ENCODE measurements at places on chromosomes 2 and 18. TPM values are rescaled to one million over a fixed set of nuclear protein-coding genes. Genes with fewer than 3 reads are reported as not detected.

DNA sequence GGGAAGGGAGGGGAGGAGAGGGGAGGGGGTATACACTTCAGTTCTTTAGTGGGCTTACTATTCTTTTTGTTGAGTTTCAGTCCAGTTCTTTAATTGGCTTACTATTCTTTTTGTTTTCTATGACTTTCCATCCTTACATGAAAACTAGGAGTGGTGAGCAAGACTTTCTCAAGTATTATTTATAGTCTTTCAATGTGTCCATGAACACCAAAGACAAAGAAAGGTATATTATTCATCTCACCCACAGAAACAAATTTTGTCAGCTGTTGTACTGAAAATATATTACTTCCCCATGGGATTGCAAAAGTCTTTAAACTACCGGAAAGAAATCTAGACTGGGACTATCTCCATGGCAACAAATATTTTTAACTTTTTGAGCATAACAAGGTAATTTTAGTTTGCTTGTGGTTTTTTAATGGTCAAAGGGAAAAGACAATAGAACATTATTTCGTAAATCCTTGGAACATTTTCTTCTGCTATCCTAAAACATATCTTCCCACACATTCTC, 17.6 kb downstream of the ADAM17 start:
- no peak overlapping the region for H3K27ac ChIP-seq
- no peaks in the 10 kb centered on the region for H3K27me3 ChIP-seq
- H3K4me3 ChIP-seq, result no peak overlapping the region
- H3K36me3 ChIP-seq, result no peaks in the 10 kb centered on the region
- no peak for DNase-seq

GRCh38 chr2:10179422-10179821, 56.9 kb downstream of the RRM2 start:
- no peaks in the 10 kb centered on the region for H3K36me3 ChIP-seq
- DNase-seq, result no peak
- H3K27me3 ChIP-seq, result no peaks in the 10 kb centered on the region
- H3K4me1 ChIP-seq, result no peaks in the 10 kb centered on the region

- H3K27me3 ChIP-seq, result no peaks in the 10 kb centered on the region
- no peak for DNase-seq
- H3K36me3 ChIP-seq, result no peaks in the 10 kb centered on the region
- H3K4me3 ChIP-seq, result no peak overlapping the region
These were observed 36.8 kb upstream of the GPR17 start for GRCh38 chr2:127609031-127609751.

DNA sequence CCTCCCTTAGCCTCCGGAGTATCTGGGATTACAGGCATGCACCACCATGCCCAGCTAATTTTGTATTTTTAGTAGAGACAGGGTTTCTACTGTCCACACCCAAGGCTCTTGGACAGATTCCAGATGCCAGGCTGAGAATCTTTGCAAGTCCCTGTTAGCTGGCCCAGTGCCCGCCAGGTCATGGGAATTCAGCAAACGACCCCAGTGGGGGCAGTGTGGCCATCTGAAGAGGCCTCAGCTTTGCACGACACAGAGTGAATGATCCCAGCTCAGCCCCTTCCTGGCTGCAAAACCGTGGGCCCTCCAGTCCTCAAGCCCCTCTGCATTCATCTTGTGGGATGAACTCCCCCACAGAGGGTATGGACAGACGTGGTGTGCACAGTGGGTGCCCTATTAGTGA, 179.5 kb upstream of the ID2 start:
- peaks cover 4% of the 10 kb centered on the region for H3K4me1 ChIP-seq
- DNase-seq, result no peak
- H3K4me3 ChIP-seq, result no peak overlapping the region
- no peaks in the 10 kb centered on the region for H3K36me3 ChIP-seq

- H3K4me1 ChIP-seq, result no peaks in the 10 kb centered on the region
- no peak for DNase-seq
- H3K27ac ChIP-seq, result no peak overlapping the region
- H3K4me3 ChIP-seq, result no peak overlapping the region
- H3K27me3 ChIP-seq, result no peaks in the 10 kb centered on the region
These were observed 324.3 kb upstream of the PKDCC start for GRCh38 chr2:41723526-41723925.

- H3K4me1 ChIP-seq, result peaks cover 19% of the 10 kb centered on the region
- DNase-seq, result no peak
- H3K27ac ChIP-seq, result no peak overlapping the region
- no peaks in the 10 kb centered on the region for H3K27me3 ChIP-seq
These were observed 47.5 kb upstream of the STAM2 start for GRCh38 chr2:152222975-152223637.

DNA sequence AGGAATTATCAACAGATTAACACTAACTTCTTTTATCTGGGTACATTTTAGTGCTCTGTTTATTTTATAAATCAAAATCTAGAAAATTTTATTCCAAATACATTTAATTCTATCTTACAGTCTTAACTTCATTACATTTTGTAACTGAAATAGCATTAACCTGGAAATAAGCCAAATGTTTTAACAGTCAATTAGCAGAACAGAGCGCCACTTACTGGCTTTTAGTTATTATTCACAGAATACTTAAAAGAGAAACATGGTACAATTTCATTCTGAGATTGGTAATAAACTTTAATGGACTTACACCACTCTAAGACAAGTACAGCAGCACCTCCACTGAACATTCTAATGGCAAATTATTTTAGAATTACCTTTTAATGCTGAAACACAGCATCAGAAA, 38.6 kb downstream of the SS18 start:
- no peaks in the 10 kb centered on the region for H3K4me1 ChIP-seq
- no peak for DNase-seq
- no peaks in the 10 kb centered on the region for H3K27me3 ChIP-seq
- H3K4me3 ChIP-seq, result no peak overlapping the region
- H3K36me3 ChIP-seq, result no peaks in the 10 kb centered on the region
- no peak overlapping the region for H3K27ac ChIP-seq

GRCh38 chr2:223841436-223842190, 4.2 kb upstream of the AP1S3 start:
- peaks cover 5% of the 10 kb centered on the region for H3K4me1 ChIP-seq
- H3K27me3 ChIP-seq, result no peaks in the 10 kb centered on the region
- DNase-seq, result no peak
- no peak overlapping the region for H3K27ac ChIP-seq

- no peak for DNase-seq
- H3K27ac ChIP-seq, result no peak overlapping the region
These were observed 78.3 kb upstream of the CRIM1 start for GRCh38 chr2:36277146-36277808.

The SLC40A1 gene
- 53.3 TPM for total RNA-seq

DNA sequence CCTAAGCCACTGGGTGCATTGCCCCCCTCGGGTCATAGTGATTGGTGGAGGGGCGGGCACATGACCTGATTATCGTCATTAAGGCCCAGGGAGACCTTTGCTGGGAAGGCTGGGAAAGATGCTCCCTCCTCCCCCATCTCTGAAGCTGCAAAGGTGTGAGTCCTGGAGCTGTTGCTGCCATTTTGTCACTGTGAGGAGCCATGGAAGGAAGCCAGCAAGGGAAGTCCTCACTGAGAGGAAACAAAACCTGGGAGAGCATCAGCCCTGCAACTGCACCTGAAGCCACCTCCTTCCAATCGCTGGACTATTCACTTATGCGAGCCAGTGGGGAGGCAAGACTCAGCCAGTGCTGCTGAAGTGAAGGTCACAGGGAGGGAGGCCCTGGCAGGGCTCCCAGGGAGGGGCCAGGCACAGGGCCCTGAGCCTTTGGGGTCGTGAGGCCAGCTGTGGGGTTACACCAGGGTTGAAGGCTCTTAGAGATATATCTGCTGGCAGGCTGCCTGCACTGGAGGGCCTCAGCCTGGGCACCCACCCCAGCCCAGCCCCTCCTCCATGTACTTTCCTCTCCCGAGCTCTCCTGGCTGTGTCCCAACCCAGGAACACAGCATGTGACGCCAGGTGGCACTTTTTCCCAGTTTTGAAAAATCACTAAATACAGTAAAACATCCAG, 10.7 kb upstream of the FAHD2A start:
- H3K27me3 ChIP-seq, result no peaks in the 10 kb centered on the region
- no peaks in the 10 kb centered on the region for H3K36me3 ChIP-seq
- H3K4me3 ChIP-seq, result no peak overlapping the region
- H3K4me1 ChIP-seq, result peaks cover 8% of the 10 kb centered on the region
